Coronary artery (tissue), 2 donors: ENCODE measurements at places on chromosomes 3 and 15.
A peak's percentile ranks its signal among the peaks of the same experiment; 100 is the strongest.

DNA sequence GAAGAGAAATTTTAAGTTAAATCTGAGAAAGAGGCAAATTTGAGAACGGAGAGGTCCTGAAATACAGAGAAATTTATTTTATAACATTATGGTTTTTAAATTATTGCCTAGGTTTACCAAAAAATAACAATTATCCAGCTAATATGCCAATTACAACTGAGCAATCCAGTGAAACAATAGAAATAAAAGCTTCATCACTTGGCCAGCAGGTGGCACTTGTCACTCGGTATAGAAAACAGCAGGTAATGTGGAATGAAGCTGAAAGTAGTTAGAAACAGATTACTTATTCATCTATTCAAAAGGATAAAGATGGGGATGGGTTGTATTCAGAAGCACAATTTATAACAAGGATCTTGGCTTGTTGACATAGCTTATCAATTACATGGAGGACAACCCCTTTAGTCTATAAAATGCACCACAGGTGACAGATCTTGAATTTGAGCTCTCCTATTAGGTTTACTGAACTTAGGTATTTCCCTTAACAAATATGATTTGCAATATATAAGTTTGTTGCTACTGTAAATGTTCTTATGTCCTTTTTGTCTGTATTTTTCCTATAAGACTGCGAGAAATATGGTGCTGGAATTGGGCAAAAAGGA lies 70.1 kb upstream of the GUCA1C start:
- no peak for DNase-seq

- peak; percentile 87 for DNase-seq
Measured at GRCh38 chr3:124248471-124249028, 256.6 kb upstream of the ROPN1 start.

DNA sequence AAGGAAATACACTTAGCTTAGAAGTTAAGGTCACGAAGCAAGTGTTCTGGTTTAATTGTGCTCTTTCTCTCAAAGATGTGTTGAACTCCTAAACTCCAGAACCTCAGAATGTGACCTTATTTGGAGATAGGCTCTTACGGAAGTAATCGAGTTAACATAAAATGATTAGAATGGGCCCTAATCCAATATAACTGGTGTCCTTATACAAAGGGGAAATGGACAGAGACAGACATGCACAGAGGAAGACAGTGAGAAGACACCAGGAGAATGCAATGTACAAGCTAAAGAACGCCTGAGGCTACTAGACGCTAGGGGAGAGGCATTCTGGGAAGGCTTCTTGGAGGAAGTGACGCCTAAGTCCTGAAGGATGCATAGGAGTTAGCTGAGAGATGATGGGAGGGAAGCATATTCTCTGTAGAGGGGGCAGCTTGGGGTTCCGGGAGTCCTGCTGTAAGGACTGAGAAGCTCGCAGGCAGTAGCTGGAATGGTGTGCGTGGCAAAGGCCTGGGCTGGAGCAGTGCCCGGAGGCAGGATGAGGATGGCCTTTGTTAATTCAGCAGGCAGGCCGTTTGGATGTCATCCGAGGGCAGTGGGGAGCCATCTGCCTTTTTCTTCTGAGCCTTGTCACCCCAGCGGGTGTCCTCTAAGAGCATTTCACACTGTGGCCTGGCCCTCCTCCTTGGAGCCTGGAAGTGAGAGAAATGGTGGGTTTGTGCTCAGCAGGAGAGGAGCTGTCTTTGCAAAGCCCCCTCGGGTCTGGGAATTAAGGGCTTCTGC lies 513.4 kb downstream of the SHQ1 start:
- no peak for DNase-seq

GRCh38 chr3:78497767-78498166 lies 1270.0 kb downstream of the ROBO1 start:
- DNase-seq, result no peak

DNA sequence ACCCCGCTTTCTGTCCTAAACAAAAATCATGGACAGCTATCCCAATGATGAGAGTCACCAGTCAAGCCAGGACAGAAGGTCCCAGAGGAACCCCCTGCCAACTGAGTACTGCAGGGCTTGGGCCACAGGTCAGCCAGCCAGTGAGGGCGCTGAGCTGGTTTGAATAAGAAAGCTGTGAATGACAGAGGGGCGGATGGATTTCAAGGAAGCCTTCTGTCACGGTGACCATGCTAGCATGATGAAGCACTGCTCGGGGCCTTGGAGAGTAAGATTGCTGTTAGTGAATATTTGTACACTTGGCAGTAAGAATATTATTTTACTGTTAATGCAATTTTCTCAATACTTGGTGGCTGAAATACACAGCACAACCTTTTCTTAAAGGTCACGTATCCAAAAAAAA lies 734.0 kb upstream of the NR2F2 start:
- DNase-seq, result no peak

GRCh38 chr3:57935539-57935938 lies 72.7 kb upstream of the FLNB start:
- no peak for DNase-seq

DNA sequence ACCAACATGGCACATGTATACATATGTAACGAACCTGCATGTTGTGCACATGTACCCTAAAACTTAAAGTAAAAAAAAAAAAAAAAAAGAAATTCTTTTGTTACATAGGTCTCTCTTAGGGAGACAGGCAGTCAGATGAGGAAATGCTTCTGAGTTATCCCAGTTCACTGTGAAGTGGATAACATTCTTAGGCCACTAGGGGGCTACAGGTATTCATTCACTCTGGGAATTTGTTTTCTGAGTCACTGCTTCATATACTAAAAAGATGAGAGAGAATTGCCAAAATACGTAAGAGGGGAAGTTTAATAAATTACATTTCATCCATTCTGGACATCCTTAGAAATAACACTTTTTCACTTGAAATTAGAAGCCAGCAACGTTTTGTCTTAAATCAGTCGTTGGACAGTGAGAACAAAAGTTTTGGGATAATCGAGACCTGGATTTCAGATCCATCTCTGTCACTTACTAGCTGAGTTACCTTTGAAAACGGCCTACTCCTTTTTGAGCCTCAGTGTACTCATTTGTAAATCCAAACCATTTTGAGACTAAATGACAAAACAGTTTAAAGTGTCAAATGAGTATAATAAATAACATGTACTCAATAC lies 738.4 kb upstream of the ALCAM start:
- no peak for DNase-seq

GRCh38 chr3:4895838-4896237 lies 83.4 kb upstream of the BHLHE40 start:
- no peak for DNase-seq

DNA sequence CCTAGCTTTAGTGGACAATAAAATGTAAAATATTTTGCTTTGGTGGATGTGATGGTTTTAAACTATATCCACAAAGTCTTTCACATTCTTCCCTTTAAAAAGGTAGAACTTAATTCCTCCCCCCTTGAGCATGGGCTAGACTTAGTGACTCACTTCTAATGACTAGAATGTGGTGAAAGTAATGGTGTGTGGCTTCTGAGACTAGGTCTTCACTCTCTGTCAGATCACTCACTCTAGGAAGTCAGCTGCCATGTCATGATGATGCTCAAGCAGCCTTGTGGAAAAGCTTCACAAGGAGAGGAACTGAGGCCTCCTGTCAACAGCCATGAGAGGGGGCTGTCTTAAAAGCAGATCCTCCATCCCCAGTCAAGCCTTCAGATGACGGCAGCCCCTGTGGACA lies 4.2 kb downstream of the LRRC2 start:
- DNase-seq, result no peak

DNA sequence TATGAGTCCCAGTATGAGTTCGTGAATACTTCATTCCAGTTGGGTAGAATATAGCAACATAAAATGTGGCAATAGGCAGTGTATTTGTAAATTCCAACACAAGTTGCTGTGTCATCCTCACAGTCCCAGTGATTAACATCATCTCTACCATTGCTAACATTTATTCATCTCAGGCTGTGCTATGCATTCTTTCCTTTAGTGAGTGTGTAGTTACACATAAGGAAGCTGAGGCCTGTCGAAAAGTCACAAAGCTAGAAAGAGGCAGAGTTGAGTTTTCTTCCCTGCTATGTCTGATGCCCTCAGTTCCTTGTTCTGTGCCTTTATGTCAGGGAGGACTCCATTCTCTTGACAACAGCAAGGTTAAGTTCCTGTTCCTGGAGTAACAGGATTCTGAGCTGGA lies 96.4 kb downstream of the FNDC3B start:
- no peak for DNase-seq

- DNase-seq, result peak; percentile 95
Measured at GRCh38 chr15:39580485-39581241, at the start of gene THBS1. TSS of gene THBS1 (plus strand) at chr15:39581079. CDS start at chr15:39581858, 779 bp downstream.

- no peak for DNase-seq
Measured at GRCh38 chr3:30692498-30693130, 86.2 kb downstream of the TGFBR2 start.

DNA sequence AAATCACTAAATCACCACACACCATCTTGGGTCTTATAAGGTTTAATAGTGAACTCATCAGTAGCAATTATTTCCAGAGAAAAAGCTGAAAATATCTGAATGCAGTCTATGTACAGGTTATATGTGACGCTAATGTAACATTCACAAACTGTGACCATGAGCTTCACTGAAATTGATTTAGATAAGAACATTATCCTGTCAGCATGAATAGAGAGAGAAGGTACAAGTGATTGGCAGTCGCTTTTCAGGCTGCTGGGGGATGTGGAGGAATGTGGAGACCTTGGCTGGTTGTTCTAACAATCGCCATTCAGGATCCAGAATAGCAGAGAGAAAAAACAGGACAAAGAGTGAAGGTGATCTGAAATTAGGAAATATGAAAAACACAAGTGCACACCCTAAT lies 98.1 kb downstream of the CADPS start:
- DNase-seq, result no peak

DNA sequence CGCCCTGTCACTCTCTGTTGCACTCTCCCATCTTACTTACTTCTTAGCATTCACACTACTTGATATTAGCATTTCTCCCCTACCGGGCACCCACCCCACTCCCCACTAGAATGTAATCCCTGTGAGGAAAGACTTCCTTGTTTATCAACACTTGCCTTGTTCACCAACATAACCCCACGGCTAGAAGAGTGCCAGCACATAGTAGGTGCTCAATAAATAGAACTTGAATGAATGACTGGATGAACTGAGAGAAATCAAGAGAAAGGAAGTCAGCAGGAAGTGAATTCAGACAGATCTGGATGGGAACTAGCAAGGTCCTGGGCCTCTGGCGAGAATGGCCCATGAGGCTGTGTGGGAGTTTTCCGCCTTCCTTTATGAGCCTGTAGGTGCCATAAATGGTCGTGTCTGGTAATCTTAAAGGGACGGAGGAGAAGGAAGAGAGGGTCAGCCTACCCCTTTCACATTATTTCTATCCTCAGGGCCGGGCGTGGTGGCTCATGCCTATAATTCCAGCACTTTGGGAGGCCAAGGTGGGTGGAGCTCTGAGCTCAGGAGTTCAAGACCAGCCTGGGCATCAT lies 42.4 kb upstream of the HERC1 start:
- no peak for DNase-seq

DNA sequence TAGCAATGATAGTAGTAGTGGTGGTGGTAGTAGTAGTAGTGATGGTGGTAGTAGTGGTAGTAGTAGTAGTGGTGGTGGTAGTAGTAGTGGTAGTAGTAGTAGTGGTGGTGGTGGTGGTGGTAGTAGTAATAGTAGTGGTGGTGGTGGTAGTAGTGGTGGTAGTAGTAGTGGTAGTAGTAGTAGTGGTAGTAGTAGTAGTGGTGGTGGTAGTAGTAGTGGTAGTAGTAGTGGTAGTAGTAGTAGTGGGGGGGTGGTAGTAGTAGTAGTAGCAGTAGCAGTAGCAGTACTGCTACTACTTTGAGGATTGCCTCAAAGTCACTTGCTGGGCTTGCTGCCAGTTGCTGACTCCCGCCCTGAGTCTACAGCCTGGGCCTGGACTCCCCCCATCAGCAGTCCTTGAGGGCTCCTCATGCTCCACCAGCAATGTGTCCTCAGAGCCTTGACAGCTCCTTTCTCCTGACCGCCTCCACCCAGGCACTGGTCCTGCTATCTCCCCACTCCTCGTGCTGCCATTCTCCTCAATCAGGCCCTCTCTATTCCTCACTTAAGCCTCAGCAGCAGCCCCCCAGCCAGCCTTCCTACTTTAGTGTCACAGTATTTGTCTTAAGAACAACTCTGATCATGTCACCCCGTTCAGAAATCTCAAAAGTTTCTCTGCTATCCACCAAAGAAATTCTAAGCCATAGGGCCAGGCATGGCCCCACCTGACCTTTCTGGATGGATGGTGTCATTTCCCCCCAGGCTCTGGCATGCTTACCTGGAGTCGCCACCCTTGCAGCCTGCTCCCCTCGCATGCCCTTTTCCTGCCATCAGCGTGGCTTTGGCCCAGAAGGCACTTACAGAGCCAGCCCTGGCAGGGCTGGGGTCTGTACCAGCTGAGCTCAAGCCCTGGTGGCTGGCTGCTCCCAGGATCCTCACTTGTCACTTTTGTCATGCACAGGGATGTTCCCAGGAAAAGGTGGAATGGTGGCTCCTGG lies 45.6 kb downstream of the DLEC1 start:
- no peak for DNase-seq

DNA sequence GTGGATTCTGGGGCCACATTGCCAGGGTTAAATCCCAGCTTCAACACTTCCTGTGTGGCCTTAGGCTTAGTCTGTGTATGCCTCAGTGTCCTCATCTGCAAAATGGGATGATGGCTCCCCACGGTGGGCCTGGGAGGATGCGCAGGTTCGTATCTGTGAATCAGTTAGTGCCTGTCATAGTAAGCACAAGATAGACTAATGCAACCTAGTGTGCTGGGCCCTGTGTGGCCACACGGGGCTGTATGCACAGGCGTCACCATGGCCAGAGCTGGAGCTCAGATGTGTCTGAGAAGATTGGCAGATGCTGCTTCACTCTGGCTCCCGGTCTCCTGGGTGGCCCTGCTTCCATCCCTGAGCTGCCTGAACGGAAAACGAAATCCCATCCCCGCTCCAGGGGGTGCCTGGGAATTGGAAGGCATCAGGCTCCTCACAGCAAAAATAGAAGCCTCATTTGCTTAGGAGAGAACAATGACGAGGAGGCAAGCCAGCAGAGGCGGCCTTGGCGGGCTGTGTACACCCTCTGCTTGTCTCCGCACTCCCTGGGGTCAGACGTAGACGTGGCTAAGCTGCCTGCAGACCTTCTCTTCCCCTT lies 103.6 kb downstream of the APBA2 start:
- no peak for DNase-seq

DNA sequence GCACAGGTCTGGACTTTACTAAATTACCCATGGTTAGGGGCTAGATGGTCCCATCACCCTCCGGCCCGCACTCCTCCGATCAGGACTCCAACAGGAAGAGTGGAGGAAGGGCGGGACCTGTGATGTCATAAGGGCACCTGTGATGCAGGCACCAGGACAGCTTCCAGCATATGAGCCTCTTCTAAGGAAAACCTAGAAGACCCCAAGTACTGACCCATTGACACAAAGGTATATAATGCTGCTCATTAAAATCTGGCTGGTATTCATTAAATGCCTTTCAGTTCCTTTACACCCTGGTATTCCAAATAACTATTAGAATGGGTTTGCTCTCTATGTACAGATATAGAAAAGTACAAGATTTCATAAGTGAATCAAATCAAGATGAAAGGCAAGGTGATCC lies at the start of gene IQCF5:
Gene IQCF5 (minus strand): TSS at position 101 of the 400 bp plus-strand sequence. CDS start 70 bp downstream, at position 31.
- DNase-seq, result no peak

GRCh38 chr15:23566071-23566554 lies 639 bp downstream of the MKRN3 start:
- DNase-seq, result no peak

- DNase-seq, result no peak
Measured at GRCh38 chr3:182092662-182093262, 381.0 kb downstream of the SOX2 start.

GRCh38 chr15:73009066-73010056 lies 42.9 kb upstream of the NEO1 start:
- DNase-seq, result no peak
